Caki2 (cell line): ENCODE measurements at places on chromosomes 13 and 19.

DNA sequence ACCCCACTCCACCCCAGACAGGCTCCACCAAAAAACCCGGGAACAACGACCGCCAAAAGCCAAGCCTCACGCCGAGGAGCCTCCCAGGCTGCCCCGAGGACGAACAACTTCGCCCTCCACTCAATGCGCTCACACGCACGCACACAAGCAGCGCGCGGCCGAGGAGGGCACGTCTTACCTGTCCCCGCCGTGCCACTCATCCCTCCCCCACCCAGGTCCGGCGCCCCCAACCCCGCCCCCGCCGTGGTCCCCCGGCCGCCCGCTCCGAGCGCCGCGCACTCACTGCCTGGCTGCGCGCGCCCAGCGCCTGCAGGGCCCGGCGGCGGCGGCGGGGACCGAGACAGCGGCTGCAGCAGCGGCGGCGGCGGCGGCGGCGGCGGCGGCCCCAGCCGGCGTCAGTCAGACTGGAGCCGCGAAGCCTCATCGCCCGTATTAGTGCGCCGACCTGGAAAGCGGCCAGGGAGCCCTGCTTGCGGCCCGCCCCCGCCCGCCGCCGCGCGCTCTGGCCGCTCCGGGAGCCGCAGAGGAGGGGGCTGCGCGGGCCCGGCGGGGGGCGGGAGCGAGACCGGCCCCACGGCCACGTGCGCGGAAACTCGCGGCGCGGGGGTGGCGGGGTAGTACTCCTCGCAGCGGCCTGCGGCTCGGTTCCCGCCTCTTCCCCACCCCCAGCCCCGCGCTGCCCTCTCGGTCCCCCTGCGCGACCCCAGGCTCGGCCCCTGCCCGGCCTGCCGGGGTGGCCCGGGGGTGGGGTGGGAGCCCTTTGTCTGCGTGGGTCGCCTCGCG is at the start of gene SMAD9:
Gene SMAD9 (minus strand): TSS at position 406 of the 783 bp plus-strand sequence. CDS start 40,549 bp downstream, outside the sequence.
- DNase-seq: peak; percentile 2

GRCh38 chr19:2055931-2056836 is 5.1 kb upstream of the MKNK2 start:
- peak; percentile 63 for DNase-seq

- no peak for DNase-seq
Measured at GRCh38 chr19:47589824-47590223, 16.9 kb upstream of the ZNF541 start.

DNA sequence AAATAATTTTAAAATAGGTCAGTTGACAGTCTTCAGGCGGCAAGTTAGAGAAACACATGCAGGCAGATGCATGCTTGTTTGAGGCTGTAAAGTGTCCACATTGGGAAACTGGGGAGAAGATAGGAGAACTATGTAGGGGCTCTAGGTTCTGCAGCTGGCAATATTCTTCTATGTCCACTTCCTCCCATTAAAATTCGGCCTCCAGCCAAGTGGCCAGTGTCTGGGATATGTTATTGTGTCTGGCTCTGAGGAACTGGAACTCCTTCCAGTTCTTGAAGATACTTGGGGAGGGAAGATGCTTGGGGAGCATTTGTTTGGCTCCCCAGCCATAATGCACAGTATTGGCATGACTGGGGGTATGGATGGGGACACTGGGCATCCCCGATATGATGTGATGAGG is 20.9 kb upstream of the KLF2 start:
- no peak for DNase-seq

GRCh38 chr13:73722120-73722519 is 412.1 kb downstream of the KLF12 start:
- DNase-seq: peak; percentile 23

DNA sequence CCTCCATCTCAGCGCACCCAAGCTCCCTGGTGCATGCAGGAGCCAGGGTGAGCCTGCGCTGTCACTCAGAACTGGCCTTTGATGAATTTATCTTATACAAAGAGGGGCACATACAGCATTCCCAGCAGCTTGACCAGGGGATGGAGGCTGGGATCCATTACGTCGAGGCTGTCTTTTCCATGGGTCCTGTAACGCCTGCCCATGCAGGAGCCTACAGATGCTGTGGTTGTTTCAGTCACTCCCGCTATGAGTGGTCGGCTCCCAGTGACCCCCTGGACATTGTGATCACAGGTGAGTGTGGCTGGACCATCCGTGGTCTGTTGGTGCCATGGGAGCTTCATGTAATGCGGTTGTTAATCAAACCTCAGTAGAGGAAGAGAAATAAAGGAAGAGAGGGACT is 33.0 kb downstream of the LAIR2 start:
- no peak for DNase-seq

GRCh38 chr19:10408511-10409283 is 5.4 kb upstream of the CDC37 start:
- no peak for DNase-seq

- DNase-seq: no peak
Measured at GRCh38 chr13:103308667-103309066, 242.4 kb upstream of the SLC10A2 start.

- no peak for DNase-seq
Measured at GRCh38 chr13:110368408-110368807, 61.3 kb downstream of the COL4A2 start.

GRCh38 chr13:74550039-74550438 is 415.8 kb upstream of the KLF12 start:
- DNase-seq: no peak

- DNase-seq: peak; percentile 55
Measured at GRCh38 chr13:25232937-25233515, 54.3 kb downstream of the MTMR6 start.

DNA sequence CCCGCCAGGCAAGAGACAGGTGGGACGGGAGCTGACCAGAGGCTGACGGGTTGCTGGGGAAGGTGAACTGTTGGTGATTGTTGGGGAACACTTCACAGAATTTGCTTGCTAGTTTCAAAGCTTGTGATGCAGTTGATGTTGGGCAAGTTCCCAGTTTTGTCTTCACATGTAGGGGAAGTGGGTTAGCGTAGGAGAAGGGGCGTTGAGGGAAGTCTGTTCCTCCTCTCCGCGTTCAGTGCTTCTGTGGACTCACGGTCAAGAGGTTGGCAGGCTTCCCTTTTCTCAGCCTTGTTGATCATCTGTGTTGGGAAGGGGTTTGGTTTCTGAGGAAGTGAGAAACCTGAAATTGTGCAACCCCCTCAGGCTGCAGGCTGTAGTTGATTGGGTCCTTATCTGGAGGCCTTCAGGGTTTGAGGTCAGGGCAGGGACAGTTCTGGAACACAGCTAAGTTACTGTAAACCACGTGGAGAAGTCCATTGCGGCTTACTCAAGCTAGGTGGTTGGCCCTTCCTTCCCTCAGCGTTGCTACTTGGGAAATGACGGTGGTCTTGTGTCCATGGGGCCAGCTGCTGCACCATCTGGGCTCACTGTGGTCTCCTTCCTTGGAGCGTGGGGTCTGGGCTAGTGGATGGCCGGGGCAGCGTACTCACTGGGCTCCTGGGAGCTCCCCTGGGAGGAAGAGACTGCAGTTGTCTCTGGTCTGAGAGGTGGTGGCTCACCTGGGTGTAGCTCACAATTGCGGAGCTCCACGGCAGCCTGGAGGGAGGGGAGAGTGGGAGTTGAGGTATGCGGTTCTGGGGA is 7.5 kb downstream of the RPS9 start:
- peak; percentile 50 for DNase-seq
